ENCODE measurements at places on chromosomes 1 and 21.

GRCh38 chr1:89556726-89557444 is 32.3 kb downstream of the LRRC8B start:
- DNase-seq, result no peak

GRCh38 chr1:191804311-191804710 is 354.0 kb upstream of the RGS18 start:
- DNase-seq, result no peak

DNA sequence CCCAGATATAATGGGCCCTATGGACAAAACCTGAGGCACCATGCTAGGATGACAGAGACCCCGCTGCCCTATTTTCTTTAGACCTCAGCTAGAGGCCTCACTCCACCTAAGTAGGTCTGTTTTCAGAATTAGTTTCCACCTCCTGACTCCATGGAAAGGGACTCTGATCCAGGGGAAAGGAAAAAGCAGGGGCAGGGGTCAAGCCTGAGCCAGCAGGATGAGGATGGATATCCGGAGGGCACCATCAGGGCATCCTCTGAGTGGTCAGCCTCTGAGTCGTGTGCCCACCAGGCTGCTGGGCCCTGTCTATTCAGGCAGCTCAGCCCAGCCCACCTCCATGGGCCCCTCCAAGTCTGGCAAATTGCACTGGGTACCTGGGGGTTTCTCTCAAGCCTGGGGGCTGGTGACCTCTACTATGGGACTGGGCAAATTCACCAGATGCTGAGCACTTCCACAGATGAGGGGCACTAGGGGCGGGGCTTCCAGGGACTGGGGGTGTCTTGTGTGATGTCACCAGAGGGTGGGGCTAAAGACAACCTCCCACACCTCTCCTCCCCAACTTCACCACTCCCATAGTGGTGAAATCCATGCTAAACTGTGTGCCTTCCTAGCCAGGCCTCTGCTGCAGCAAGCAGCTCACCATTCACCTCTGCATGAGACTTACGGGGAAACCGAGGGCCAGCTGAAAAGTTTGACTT is 5.5 kb downstream of the PAQR7 start:
- DNase-seq, result no peak

DNA sequence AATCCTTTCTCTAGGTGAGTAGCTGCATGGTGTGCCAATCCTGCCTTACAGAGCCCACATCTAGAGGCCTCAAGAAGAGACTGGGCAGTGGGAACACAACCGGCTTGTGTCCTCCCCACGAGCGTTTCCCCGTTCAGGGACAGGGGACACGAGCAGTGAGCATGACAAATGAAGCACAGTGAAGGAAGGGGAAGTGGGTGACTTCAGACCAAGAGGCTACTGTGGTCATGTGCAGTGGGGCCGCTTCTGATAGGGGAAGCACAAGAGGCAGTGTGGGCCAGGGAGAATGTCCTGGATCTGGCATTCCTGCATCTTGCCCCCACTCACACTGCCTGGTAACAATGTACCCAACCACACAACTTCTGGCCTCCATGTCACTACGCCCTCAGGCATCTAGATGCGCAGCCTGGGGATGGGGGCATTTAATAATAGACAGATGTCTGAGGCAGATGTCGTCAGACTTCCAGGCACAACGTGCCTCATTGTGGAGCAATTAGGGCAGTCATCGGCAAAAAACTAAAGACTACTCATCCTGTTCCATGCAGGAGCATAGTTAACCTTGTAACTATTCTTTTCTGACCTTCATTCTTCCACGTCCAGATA is 155.6 kb upstream of the NBPF11 start:
- no peak for DNase-seq

DNA sequence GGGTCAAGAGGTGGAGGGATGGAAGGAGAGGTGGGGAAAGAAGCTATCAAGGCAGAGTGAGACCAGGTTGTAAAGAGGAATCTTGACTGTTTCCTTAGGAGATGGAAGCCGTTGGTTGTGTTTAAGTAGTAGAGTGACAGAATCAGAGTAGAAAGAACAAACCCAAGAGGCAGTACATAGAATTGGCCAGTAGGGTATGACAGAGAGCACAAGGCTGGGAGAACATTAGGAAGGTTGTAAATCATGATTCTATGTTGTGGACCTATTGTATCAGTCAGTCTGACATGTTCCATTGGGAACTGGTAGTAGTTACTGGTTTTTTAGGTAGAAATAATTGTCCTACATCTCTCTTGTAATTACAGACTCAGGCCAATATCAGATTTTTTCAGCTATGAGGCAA is 486.9 kb upstream of the USP24 start:
- DNase-seq, result no peak

Data from NCI-H2081 (cell line).